Stimulated activated CD4-positive, alpha-beta T cell treated with anti-CD3 and anti-CD28 coated beads, TNF-alpha, amount 100 ng/mL, for 24 hours (primary cell): ENCODE measurements at places on chromosomes 6 and 20.

DNA sequence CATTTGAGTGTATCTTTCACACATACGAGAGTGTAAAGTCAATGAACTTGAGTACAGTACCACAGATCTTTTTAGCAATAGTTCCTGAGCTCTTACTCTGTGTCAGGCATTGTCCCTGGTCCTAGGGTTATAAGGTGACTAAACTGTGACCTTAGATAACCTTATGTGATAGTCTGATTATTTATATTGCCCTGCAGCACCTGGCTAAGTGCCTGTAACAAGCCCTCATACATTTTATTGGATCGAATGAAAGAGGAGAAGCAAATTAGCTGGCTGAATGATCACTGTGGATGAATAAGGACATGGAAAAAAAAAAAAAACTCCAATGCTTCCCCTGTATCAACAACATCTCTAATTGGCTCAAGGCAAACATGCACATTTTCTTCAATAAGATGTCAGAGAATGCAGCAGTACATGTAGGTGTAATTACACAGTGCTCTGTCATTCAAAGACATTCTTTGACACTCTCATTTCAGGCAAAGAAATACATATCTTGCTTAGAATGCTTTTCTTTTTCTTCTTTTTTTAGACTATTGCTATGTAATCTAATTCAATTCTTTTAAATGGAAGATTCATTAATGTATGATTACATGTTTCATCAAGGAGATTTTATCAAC is 153.4 kb downstream of the PHACTR1 start:
- no peak for DNase-seq

- DNase-seq, result no peak
Observed at GRCh38 chr6:128694303-128695009, 174.1 kb upstream of the PTPRK start.

GRCh38 chr20:21251278-21251677 is 51.9 kb upstream of the XRN2 start:
- peak; percentile 43 for DNase-seq

GRCh38 chr20:24823176-24823784 is 125.8 kb upstream of the CST7 start:
- no peak for DNase-seq

- DNase-seq, result no peak
Observed at GRCh38 chr20:64151633-64152530, 12.4 kb upstream of the MYT1 start.

DNA sequence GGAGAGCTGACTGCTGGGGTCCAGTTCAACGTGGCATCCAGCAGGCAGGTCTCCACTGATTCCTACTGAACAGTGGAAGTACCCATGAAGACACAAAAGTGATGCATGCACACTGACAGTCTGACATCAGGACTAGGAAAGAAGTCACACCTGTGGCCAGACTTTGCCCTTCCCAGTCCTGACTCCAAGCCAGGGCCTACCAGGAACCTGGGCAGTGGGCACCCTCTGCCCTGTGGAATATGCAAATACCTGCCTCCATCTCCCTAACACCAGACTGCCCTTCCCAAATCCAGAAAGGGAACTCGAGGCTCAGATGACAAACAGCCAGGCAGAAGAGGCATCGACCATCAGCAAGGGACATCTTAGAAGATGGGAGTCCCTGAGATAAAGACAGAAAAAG is 50.9 kb downstream of the SLC23A2 start:
- no peak for DNase-seq

GRCh38 chr6:125983246-125983945 is 2.9 kb upstream of the TRMT11 start:
- DNase-seq, result no peak

DNA sequence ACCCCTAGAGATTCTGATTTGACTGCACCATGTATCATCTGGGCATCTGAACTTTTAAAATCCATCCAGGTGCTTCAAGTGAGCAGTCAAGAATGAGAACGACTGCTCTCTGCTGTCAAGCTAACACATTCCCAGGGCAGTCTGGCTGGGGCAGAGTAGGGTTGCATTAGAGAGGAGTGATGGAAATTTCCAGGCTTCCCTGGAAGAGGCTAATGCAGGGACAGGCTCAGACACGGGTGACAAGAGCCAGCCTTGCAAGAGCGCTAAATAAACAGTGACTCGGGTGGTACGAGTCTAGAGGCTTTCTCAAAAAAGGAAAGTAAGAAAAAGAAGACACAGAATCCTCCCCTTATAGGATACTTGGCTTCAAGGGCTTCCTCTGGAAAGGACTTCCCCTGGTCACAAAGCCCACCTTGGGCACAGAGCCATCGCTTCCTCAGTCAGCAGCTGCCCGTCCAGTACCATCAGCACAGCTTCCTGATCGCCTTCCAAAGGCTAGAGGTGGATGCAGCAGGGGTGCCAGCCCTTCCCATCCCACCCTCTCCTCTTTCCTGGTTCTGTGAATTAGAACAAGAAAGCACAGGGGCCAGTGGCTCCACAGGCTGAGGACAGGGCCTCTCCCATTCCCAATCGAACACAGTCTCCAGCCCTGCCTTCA is 177.4 kb upstream of the RREB1 start:
- no peak for DNase-seq

DNA sequence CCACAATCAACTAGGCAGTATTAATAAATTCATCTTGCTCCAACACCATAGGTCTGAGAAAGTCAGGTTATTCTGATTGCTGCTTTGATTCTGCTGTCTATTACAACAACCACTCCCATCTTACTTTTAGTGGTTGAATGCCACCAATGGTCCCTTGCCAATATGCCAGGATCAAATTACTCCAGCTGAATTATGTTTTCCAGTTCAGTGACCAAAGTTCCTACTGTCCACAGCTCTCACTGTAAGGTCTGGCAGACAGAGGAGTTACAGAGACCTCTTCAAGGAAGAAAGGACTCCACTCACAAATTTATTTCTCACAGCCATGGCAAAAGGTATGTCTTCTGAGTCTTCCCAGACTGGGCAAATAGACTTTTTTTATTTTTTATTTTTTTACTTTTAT is 557.0 kb downstream of the HAO1 start:
- DNase-seq, result no peak

- no peak for DNase-seq
Observed at GRCh38 chr6:167567142-167568033, 242.5 kb downstream of the TTLL2 start.

DNA sequence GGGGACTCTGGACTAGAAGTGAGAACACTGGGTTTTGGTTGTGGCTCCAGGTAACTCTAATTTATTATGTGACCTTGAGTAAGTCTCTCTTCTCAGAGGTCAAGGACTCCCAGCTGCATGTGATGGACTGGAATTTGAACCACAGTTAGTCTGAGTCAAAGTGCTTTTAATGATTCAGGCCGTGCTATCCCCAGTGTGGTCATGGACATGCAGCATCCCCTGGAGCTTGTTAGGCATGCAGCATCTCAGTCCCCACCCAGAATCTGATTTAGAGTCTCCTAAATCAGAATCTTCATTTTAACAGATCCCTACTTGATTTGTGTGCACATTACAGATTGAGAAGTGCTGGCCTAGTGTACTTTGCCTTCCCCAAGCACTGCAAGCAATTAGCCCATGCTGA is 74.2 kb downstream of the TOX2 start:
- no peak for DNase-seq

GRCh38 chr20:33281550-33282146 is 1.4 kb upstream of the BPIFB1 start:
- no peak for DNase-seq

- no peak for DNase-seq
Observed at GRCh38 chr6:20559924-20560551, 25.8 kb downstream of the CDKAL1 start.

DNA sequence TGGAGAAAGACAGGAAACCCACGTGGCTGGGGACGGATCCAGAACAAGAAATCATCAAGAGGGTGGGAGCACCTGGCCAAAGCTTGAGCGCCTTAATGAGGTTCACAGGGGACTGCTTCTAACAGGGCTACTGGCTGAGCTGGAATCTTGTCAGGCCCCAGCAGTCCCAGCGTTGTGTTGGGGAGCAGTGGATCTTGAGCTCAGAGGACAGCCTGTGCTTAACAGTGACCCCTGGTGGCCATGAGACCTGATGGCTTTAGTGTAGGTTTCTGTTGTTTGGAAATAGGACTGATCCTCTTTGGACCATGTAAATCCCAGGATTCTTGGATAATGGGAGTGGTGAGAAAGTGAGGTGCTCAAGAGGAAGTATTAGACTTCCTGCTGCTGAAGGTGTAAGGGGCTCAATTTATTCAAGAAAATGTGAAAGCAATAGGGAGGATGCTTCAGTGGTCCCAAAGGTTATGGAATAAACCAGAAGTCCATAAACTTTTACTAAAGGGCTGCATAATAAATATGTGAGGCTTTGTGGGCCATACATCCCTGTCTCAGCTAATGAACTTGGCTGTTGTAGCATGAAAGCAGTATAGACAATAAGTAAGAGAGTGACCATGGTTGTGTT is 216.2 kb downstream of the NFATC2 start:
- peak; percentile 11 for DNase-seq

DNA sequence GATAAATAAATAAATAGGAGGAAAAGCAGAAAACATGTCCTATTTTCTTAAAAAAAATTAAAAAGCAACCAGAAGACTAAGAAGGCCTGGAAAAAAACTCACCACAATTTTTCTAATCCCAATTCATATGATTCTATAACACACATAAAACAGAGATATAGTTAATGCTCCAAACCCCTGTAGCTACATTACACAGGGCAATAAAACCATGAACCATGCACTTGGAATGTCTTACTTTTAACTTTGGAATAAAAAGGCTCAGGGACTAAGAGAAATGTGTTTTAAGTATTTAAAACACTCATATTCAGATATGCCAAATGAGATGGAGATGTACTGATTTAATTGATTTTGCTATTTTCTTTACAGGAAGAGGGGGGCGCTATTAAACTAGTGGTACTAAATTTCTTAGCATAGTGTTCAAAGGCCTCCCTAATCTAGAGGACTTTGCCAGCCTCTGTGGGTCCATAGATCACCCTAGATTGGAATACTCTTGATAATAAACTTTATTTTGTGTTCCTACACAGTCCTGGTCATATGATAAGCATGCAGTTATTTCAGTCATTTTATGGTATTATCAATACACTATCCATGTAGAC is 30.3 kb upstream of the GCM1 start:
- DNase-seq, result no peak

GRCh38 chr20:36115925-36116324 is 38.6 kb upstream of the EPB41L1 start:
- no peak for DNase-seq

- no peak for DNase-seq
Observed at GRCh38 chr6:121609281-121609680, 173.8 kb downstream of the GJA1 start.

DNA sequence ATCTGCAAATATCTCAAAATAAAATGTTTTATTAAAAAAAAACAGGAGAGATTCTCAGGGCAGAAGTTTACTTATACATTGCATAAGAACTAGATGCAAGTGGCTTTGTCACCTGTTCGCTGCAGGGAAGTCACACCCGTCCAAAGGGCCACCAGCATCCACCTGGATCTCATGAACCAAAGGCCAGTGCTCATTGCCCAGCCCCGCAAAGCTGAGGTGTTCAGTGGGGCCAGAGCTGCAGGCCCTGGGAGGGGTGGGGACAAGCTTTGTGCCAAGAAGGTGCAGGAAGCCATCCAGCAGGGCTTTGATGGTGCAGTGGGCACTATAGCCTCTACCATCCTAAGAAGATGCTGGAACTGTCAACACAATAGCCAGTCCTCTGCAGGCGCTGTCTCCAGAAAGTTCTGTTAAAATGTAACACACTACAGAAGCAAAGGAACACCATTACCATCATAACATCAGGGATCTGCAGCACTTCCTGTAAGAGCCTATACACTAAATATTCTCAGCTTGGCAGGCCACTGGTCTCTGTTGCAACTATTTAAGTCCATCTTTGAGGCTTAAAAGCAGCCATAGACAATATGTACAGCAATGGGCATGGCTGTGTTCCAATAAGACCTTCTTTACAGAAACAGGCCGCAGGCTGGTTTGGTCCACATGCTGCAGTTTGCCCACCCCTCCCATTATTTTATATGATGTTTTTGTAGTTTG is 15.7 kb upstream of the CD93 start:
- DNase-seq, result no peak

DNA sequence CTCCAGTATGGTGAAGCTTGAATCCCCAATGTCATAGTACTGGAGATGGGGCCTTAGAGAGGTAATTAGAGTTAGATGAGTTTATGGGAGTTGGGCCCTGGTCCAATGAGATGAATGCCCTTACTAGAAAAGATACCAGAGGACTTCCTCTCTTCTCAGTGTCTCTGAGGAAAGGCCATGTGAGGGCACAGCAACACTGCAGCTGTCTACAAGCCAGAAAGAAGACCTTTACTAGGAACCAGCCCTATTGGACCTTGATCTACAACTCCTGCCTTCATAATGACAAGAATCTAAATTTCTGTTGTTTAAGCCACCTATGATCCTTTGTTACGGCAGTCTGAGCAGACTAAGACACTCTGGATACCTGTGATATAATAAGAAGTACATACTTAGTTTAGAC is 31.4 kb upstream of the AKAP7 start:
- no peak for DNase-seq

DNA sequence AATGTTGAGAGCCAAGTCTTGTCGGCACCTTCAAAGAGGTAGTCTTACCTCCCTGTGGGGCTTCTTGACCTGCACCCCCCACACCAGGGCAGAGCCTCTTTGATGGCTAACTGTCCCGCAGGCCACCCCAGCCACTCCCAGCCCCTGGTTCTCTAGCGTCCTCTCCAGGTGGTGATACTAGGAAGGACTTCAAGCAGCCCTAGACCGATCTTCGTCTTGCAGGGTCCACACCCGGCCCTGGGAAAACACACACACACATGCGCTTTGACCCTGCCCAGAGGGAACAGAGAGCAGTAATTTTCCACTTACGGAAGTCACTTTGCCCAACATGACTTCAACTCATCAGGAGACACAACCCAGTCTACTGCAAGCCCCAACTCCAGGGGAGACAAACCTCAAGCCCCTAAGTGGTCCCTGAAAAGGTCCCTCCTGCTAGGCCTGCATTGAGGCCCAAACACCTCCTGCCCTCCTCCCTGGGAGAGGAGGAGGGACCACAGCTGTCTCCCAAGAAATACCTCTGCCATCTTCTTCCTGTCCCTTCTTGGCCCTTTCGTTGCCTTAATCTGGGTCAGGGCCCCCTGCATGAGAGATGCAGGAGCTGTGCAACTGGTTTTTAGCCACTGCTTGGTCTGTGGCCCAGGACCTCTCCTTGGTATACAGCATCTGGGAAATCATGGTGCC is 2.9 kb upstream of the BPIFB1 start:
- DNase-seq, result no peak

DNA sequence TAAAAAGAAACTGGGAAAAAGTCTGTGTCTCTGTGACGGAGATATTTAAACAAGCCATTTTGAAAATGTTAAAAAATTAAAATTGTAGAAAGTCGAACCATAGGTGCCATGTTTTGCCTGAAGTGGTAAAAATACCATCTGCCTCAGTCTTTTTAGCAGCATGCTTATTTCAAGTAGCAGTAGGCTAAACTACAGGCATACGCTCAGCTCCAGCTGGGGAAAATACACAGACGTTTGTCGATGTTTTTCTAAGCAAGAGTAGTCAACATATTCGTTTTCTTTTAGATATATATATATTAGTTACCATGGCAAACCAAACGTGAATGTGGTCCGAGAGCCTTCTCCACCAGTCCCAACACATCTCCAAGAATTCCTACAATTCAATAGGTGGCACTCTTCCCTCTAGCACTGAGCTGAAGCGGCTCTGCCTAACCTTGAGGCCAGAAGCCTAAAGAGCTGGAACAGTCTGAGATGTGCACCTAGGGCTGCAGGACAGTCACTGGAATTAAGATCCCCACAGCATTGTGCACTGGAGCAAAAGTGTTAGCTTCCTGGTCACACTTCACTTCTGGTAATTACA is 70.2 kb upstream of the BEND3 start:
- DNase-seq, result no peak

- no peak for DNase-seq
Observed at GRCh38 chr20:46408281-46408731, 1.9 kb upstream of the ELMO2 start.

- DNase-seq, result no peak
Observed at GRCh38 chr20:32560989-32561830, 23.9 kb downstream of the NOL4L start.
